ENCODE measurements at places on chromosomes 1 and 21. TPM values are rescaled to one million over a fixed set of nuclear protein-coding genes. Genes with fewer than 3 reads are reported as not detected.

DNA sequence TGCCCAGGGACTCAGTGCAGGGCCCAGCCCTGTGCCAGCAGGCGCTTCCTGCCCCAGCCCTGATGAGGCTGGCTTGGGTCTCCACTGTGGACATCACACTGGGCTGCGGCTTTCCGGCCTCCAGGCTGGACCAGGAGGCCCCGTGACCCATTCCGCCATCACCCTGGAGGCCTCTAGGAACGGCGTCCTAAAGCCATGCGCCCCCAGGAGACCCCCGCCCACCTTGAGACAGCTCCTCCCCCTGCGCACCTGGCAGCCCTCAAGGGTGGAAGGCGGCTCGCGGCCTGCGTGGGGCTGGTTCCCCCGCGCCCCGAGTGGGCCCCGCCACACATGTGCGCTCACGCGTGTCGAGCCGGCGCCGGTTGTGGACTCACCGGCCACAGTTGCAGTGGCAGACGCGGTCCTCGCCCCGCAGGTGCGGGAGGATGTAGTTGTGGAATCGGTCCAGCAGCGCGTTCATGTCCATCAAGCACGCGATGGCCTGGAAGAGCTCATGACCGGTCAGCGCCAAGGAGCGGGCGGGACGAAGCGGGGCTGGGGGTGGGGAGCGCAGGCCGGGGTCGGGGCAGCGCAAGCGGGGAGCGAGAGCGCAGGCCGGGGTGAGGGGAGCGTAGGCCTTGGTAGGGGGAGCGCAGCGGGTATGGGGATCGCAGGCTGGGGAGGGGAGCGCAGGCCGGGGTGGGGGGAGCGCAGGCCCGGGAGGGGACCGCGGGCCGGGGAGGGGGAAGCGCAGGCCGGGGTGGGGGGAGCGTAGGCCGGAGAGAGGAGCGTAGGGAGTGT, 924 bp downstream of the TMEM240 start:
- no peaks in the 10 kb centered on the region for H3K27me3 ChIP-seq
- no peak for DNase-seq
- H3K36me3 ChIP-seq, result peaks cover 8% of the 10 kb centered on the region
- H3K27ac ChIP-seq, result no peak overlapping the region
- H3K4me1 ChIP-seq, result peaks cover 10% of the 10 kb centered on the region

- H3K4me3 ChIP-seq, result no peak overlapping the region
- no peaks in the 10 kb centered on the region for H3K36me3 ChIP-seq
- no peaks in the 10 kb centered on the region for H3K27me3 ChIP-seq
Observed at GRCh38 chr1:54819195-54819536, 18.0 kb upstream of the TTC22 start.

DNA sequence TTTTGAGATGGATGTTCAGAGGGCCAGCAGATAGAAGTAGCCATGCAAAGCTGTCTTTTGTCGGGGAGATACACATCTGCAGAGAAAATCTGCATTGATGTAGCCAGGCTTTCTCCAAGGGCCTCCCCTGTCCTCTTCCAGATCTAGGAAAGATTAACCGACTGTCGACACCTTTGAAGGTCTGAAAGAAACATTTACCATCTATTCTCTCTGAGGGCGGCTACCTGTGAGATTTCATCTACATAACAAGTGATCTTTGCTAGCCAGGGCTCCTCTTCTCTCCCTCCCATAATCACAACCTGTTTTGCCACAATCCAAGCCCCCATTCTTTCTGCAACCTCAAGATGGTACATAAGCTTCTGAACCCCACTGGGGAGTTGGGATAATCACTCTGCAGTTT, 193.6 kb downstream of the RGS7 start:
- no peak for DNase-seq
- H3K27me3 ChIP-seq, result no peaks in the 10 kb centered on the region
- H3K4me3 ChIP-seq, result no peak overlapping the region

DNA sequence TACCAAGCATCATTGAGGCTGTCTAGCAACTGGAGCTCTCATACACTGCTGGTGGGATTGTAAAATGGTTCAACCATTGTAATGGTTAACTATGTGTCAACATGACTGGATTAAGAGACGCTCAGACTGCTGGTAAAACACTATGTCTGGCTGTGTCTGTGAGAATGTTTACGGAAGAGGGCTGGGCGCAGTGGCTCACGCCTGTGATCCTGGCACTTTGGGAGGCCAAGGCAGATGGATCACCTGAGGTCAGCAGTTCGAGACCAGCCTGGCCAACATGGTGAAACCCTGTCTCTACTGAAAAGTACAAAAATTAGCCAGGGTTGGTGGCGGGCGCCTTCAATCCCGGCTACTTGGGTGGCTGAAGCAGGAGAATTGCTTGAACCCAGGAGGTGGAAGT, 4.8 kb upstream of the FCRLA start:
- no peak for DNase-seq
- no peak overlapping the region for H3K4me3 ChIP-seq
- no peak overlapping the region for H3K27ac ChIP-seq
- H3K27me3 ChIP-seq, result no peaks in the 10 kb centered on the region
- no peaks in the 10 kb centered on the region for H3K36me3 ChIP-seq
- peaks cover 17% of the 10 kb centered on the region for H3K4me1 ChIP-seq

- H3K4me3 ChIP-seq, result no peak overlapping the region
- DNase-seq, result no peak
- H3K27ac ChIP-seq, result no peak overlapping the region
- no peaks in the 10 kb centered on the region for H3K27me3 ChIP-seq
- no peaks in the 10 kb centered on the region for H3K36me3 ChIP-seq
Observed at GRCh38 chr1:222420633-222421032, 127.3 kb downstream of the HHIPL2 start.

GRCh38 chr1:184610876-184611595, 143.6 kb downstream of the EDEM3 start:
- no peak for DNase-seq
- H3K4me3 ChIP-seq, result peak overlapping the region; percentile 43
- H3K4me1 ChIP-seq, result peaks cover 26% of the 10 kb centered on the region
- no peaks in the 10 kb centered on the region for H3K36me3 ChIP-seq
- H3K27ac ChIP-seq, result peak overlapping the region; percentile 1

DNA sequence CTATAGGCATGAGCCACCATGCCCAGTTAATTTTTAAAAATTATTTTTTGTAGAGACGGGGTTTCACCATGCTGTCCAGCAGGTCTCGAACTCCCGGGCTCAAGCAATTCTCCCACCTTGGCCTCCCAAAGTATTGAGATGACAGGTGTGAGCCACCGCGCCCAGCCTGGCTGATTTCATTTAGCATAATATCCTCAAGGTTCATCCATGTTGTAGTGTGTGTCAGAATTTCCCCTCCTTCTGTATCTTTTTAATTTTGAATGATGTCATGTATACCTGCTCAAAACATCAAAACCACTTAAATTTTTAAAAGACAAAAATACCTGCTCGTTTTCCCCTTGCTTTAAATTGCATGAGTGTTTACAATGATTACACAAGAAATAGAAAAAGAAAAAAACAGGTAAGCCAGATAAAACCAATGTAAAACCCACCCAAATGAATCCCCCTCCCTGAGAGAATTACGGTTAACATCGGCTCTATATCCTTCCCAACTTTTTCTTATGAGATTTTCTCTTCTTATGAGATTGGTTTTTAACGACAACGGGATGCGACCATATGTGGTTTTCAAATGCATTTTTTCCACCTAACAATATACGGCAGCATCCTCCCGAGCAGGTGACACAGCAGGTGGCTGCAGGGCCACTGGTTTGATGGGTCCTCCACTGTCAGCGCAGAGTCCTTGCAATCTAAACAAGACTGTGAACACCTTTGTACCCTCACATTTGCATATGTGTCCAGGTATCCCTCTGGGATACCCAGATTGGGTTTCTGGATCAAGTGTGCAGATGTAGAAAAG, 22.1 kb downstream of the IFFO2 start:
- no peak overlapping the region for H3K4me3 ChIP-seq
- H3K36me3 ChIP-seq, result peaks cover 3% of the 10 kb centered on the region
- H3K27me3 ChIP-seq, result no peaks in the 10 kb centered on the region
- no peak overlapping the region for H3K27ac ChIP-seq
- no peak for DNase-seq
- peaks cover 15% of the 10 kb centered on the region for H3K4me1 ChIP-seq

Gene C1QTNF12
- 12.5 TPM for total RNA-seq

Gene TRIM46
- total RNA-seq, result 5.8 TPM

DNA sequence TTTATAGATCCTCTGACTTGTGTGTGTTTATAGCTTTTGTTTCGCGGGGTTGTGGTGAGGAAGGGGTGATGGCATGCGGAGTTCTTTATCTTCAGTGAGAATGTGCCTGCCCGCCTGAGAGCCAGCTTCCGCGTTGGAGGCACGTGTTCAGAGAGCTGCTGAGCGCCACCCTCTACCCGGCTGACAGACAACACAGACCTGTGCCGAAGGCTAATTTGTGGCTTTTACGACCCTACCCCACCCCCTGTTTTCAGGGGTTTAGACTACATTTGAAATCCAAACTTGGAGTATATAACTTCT, 14.4 kb upstream of the CD101 start:
- no peak overlapping the region for H3K27ac ChIP-seq
- H3K4me3 ChIP-seq, result no peak overlapping the region
- no peak for DNase-seq
- no peaks in the 10 kb centered on the region for H3K27me3 ChIP-seq

Gene PDPN
- total RNA-seq, result 13.8 TPM

GRCh38 chr21:28669321-28669720, 323.4 kb downstream of the LTN1 start:
- H3K4me3 ChIP-seq, result no peak overlapping the region
- no peak overlapping the region for H3K27ac ChIP-seq
- H3K4me1 ChIP-seq, result no peaks in the 10 kb centered on the region
- no peak for DNase-seq

- H3K36me3 ChIP-seq, result no peaks in the 10 kb centered on the region
- H3K27ac ChIP-seq, result no peak overlapping the region
- H3K27me3 ChIP-seq, result no peaks in the 10 kb centered on the region
- peaks cover 6% of the 10 kb centered on the region for H3K4me1 ChIP-seq
- H3K4me3 ChIP-seq, result no peak overlapping the region
Observed at GRCh38 chr1:2330035-2330434, 61.3 kb downstream of the MORN1 start.

Gene ETV3L
- not detected for total RNA-seq

- no peaks in the 10 kb centered on the region for H3K4me1 ChIP-seq
- no peak for DNase-seq
- no peaks in the 10 kb centered on the region for H3K36me3 ChIP-seq
- no peak overlapping the region for H3K27ac ChIP-seq
Observed at GRCh38 chr1:245330951-245331350, 176.2 kb downstream of the KIF26B start.

- no peaks in the 10 kb centered on the region for H3K27me3 ChIP-seq
- peaks cover 12% of the 10 kb centered on the region for H3K36me3 ChIP-seq
- H3K4me3 ChIP-seq, result no peak overlapping the region
- no peak for DNase-seq
- peak overlapping the region; percentile 66 for H3K27ac ChIP-seq
Observed at GRCh38 chr1:1351511-1352427, 2.6 kb upstream of the DVL1 start.

Gene NTRK1
- 0.81 TPM for total RNA-seq

DNA sequence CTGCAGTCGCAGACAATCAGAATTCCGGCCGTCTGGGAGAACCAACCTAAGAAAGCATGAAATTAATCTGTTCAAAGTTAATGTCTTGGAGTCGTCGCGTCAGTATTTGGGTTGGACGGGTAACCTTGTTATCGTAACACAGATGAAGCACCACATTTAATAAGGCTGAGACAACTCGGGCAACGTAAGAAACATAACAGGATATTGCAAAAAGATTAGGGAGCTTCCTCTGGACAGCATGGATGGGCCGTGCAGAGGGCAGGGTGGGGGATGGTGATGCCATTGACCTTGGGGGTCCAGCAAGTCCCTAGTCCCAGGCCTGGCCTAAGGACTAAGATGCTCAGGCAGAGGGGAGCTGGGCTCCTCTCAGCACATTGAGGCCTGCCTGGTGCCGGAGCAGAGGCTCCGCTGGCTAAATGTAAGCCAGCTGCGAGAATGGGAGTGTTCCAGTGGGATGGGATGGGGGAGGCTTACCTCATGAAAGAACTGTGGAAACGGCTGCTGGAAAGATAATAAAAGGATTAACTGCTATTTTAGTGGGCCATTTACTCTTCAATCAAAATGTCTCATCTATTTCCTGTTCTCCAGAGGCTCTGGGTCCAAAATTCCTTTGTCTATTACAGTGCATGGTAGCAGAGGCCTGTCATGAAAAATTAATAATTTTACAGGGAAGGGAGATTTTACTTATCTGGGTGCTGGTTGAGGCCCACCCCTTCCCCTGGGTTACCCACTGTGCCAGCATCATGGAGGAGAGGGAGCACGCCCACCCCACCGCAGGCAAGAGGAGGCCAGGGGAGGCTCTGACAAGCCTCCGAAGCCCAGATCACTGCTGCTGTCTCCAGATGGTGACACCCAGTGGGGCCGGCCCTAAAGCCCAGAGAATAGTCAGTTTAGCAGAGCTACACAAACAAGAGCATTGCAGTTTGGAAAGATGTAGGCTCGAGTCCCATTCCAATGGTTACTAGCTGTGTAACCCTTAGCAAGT, 131.6 kb downstream of the DMRTB1 start:
- H3K4me3 ChIP-seq, result no peak overlapping the region
- DNase-seq, result no peak
- H3K27ac ChIP-seq, result no peak overlapping the region
- H3K27me3 ChIP-seq, result no peaks in the 10 kb centered on the region

- H3K36me3 ChIP-seq, result peaks cover 14% of the 10 kb centered on the region
- no peak overlapping the region for H3K4me3 ChIP-seq
- H3K4me1 ChIP-seq, result peaks cover 41% of the 10 kb centered on the region
- H3K27ac ChIP-seq, result no peak overlapping the region
- no peaks in the 10 kb centered on the region for H3K27me3 ChIP-seq
Observed at GRCh38 chr1:53051676-53052075, 10.3 kb upstream of the PODN start.

Gene LIN9
- 1.6 TPM for total RNA-seq

GRCh38 chr1:30143517-30143916, 579.9 kb downstream of the MATN1 start:
- no peaks in the 10 kb centered on the region for H3K4me1 ChIP-seq
- no peak overlapping the region for H3K27ac ChIP-seq
- H3K36me3 ChIP-seq, result no peaks in the 10 kb centered on the region

Gene CFAP74
- not detected for total RNA-seq

GRCh38 chr1:65894738-65895605, 102.3 kb downstream of the PDE4B start:
- no peak overlapping the region for H3K4me3 ChIP-seq
- DNase-seq, result no peak
- no peaks in the 10 kb centered on the region for H3K4me1 ChIP-seq
- H3K27me3 ChIP-seq, result no peaks in the 10 kb centered on the region
- no peaks in the 10 kb centered on the region for H3K36me3 ChIP-seq

Gene KRTAP12-2
- not detected for total RNA-seq

Gene ST6GALNAC3
- 1.4 TPM for total RNA-seq

Data from thoracic aorta (tissue), 2 donors.